Colonic mucosa (tissue), 4 donors: ENCODE measurements at places on chromosomes 5 and 9.

GRCh38 chr9:93114169-93114983 lies 18.4 kb downstream of the CARD19 start:
- H3K36me3 ChIP-seq = no peaks in the 10 kb centered on the region
- no peaks in the 10 kb centered on the region for H3K27me3 ChIP-seq
- H3K4me3 ChIP-seq = no peak overlapping the region
- no peak for DNase-seq
- no peak overlapping the region for H3K27ac ChIP-seq
- H3K4me1 ChIP-seq = no peaks in the 10 kb centered on the region

GRCh38 chr9:28651050-28651722 lies 1077.9 kb upstream of the C9orf72 start:
- DNase-seq = no peak
- no peak overlapping the region for H3K4me3 ChIP-seq
- no peaks in the 10 kb centered on the region for H3K27me3 ChIP-seq
- no peaks in the 10 kb centered on the region for H3K4me1 ChIP-seq
- H3K36me3 ChIP-seq = no peaks in the 10 kb centered on the region

DNA sequence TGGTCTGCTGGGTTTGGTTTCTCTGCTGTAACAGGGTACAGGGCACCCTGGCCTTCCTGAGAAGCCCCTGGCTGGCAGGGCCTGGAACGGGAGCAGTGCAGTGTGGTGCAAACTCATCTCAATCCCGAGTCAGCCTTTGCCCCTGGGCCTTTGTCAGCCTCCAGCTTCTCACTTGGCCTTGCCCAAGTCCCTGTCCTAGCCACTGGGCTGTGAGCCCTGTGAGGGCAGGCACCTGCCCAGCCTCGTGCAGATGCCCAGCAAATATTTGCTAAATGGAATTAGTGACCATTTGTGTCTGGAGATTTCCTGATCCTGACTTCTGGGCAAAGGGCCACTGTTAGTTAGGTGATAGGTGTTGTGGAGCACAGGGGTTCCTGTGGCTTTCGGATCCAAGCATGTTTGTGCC lies 13.0 kb downstream of the RGS3 start:
- DNase-seq = no peak
- no peak overlapping the region for H3K27ac ChIP-seq
- no peaks in the 10 kb centered on the region for H3K4me1 ChIP-seq
- H3K27me3 ChIP-seq = no peaks in the 10 kb centered on the region
- H3K4me3 ChIP-seq = no peak overlapping the region

DNA sequence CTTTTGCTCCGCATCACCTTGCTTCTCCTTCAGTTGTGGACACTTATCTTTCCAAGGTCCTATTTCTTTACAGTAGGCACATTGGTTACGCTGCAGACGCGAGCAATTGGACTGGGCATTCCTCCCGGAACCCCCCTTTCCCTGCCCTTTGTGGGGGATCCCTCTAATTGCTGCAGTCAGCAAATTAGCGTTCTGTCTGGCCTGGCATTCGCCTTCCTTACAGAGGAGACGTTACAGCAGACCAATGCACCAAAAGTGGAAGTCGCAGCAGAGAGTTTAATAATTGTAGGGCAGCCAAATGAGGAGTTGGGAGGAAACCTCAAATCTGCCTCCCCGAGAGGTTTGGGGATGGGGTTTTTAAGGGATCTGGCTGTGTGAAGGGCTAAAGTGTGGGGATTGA lies 5.3 kb upstream of the ZNF354C start:
- H3K4me3 ChIP-seq = no peak overlapping the region
- H3K27ac ChIP-seq = no peak overlapping the region
- H3K27me3 ChIP-seq = no peaks in the 10 kb centered on the region
- no peak for DNase-seq

GRCh38 chr9:112283582-112284253 lies 49.7 kb downstream of the PTBP3 start:
- H3K36me3 ChIP-seq = no peaks in the 10 kb centered on the region
- H3K27me3 ChIP-seq = no peaks in the 10 kb centered on the region
- no peak overlapping the region for H3K4me3 ChIP-seq
- H3K4me1 ChIP-seq = no peaks in the 10 kb centered on the region

GRCh38 chr5:132064140-132064539 lies 3.7 kb downstream of the IL3 start:
- no peak overlapping the region for H3K27ac ChIP-seq
- H3K27me3 ChIP-seq = no peaks in the 10 kb centered on the region
- no peaks in the 10 kb centered on the region for H3K4me1 ChIP-seq
- H3K36me3 ChIP-seq = no peaks in the 10 kb centered on the region
- no peak for DNase-seq

GRCh38 chr9:6566409-6567139 lies 79.0 kb downstream of the GLDC start:
- no peaks in the 10 kb centered on the region for H3K27me3 ChIP-seq
- no peaks in the 10 kb centered on the region for H3K36me3 ChIP-seq
- no peaks in the 10 kb centered on the region for H3K4me1 ChIP-seq
- no peak for DNase-seq
- H3K4me3 ChIP-seq = no peak overlapping the region
